ENCODE measurements at places on chromosomes 3 and 15.

DNA sequence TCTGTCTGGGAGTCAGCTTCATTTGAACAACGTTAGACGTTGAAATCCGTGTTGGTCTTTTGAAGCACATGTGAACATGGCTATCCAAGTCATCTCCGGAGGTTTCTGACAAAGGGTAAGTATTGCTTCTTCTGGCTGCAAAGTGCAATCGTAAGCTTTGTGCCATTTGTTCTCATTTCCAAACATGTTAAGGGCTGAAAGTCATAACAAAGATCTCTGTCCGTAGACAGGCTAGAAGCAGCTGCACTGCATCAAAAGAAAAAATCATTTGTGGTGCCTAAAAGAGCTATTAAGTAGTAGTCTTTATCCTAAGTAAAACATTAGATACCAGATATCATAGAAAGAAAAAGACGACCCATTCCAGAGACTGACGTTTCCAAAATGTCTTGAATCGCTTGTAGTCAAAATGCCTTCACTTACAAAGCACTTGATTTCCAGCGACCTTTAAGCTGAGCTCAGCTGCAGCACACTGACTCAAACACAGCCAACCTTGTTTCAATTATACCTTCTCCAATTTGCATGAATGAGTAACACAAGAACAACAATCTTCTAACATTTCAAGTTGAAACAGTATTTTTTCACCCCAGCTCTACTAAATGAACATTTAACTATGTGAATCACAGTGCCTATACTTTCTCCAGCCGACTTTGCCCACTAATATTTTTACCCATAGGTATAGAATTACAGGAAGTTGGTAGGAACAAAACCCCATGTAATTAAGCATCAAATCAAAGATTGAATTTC is 76.6 kb downstream of the NEDD4 start:
- DNase-seq = no peak

- DNase-seq = no peak
These were observed 177.8 kb downstream of the SERPINI1 start for GRCh38 chr3:167913219-167913835.

- no peak for DNase-seq
These were observed 29.8 kb upstream of the SLC25A36 start for GRCh38 chr3:140911822-140912221.

DNA sequence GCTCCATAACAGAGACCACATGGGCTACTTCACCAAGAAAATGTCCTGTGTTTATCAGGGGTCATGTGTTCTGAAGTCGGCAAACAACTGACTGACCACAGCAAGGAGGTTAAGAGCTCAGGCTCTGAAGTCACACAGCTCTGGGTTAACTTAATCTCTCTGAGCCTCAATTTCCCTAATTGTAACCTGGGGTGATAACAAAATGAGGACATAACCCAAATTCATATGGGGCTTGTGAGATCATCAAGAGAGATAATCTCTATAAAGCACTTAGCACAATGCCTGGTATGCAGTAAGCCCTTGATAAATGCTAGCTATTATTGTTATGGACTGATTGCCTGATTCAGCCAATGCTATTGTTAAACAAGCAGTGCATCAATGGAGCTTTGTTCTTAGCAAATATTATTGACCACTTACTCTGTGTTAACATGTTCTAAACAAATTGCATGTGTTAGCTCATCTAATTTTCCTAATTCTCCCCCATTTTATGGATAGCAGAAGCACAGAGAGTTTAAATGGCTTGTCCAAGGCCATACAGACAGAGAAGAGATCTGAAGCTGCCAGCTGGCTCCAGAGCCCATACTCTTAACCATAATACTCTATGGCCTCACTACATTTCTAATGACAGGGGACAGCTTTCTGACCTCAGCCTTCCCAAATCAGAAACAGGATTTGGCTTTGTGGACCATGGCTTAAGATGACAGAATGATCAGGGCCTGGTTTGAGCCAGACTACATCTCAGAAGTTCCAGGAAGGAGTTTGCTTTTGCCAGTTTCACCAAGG is 78.3 kb downstream of the SHQ1 start:
- DNase-seq = no peak

DNA sequence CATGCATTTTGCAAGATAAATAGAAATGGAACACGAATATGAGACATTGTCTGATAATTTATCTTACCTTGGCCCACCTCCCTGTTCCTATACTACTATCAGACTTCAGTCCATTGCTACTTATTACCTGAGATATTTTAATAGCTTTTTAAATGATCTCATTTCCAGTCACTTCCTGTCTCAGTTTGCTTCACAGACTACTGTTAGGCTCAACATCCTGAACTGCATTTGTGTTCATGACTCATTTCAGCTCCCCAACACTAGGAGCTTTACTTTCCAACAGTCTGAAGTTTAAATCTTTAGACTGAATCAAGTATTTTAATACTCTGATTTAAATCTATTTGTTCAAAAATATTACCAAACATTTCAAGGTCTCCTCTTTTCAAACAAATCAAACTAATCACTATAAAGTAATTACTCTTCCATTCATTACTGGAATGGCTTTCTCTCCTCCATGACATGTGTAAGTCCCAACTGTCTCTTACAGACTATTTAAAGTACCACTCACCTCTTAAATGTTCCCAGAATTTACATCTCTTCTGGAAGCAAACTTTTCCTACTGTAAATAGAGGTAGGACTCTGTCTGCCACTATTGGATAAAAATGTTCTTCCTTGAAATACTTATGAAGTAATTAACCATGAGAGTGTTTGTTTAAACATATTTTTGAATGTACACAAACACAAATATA is 1277.6 kb downstream of the ZPLD1 start:
- DNase-seq = no peak

DNA sequence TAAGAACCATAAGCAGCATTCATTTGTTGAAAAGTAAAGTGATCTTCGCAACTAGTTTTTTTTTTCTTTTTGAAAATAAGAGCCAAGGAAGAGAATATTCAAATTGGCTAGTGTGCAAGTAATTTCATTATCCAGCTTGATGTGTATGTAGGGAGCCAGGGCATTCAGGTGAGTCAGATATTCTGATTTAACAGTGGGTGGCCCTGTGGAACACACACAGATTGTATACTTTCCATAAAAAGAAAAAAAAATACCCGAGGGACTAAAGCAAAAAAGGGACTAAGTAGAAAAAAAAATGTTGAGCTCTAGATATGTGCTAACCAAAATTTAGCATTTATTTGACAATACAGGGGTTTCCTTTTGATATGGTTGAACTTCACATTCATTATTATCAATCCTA is 96.9 kb upstream of the ROPN1 start:
- DNase-seq = no peak
